Activated effector memory CD4-positive, alpha-beta T cell treated with Interleukin-2 at 50 U/mL for 16 hours (primary cell): ENCODE measurements at places on chromosomes 12 and 14.

DNA sequence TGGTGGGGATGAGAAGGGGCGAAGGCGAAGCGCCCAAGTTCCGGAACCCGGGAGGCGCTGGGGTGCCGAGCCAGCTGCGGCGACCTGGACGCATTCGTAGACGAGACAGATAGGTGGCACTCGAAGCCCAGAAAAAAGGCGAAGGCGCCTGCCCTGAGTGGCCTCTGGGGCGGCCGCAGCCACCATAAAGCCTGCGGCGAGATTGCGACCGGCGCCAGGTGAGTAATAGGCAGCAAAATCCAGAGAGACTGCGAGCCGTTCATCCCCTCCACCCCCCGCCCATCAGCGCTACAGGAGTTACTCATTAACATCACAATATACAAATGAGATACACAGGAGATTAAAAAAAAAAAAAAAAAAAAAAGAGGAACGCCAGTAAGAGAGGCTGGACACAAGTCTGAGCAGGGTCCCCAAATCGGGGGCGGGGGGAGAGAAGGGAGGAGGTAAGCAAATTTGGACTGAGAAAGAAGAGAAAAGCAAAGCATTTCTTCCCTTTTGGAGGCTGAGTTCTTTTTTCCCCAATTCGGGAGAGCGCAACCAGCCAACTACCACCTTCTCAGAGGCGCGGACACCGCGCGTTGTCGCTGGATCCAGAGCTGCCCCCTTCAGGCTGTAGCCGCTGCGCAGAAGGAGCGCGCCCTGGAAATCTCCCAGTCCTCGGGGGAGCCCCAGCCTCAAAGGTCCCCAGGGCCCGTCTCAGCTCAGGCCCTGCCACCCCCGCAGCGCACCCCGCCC lies 15.7 kb downstream of the TBX3 start:
- no peak for DNase-seq

DNA sequence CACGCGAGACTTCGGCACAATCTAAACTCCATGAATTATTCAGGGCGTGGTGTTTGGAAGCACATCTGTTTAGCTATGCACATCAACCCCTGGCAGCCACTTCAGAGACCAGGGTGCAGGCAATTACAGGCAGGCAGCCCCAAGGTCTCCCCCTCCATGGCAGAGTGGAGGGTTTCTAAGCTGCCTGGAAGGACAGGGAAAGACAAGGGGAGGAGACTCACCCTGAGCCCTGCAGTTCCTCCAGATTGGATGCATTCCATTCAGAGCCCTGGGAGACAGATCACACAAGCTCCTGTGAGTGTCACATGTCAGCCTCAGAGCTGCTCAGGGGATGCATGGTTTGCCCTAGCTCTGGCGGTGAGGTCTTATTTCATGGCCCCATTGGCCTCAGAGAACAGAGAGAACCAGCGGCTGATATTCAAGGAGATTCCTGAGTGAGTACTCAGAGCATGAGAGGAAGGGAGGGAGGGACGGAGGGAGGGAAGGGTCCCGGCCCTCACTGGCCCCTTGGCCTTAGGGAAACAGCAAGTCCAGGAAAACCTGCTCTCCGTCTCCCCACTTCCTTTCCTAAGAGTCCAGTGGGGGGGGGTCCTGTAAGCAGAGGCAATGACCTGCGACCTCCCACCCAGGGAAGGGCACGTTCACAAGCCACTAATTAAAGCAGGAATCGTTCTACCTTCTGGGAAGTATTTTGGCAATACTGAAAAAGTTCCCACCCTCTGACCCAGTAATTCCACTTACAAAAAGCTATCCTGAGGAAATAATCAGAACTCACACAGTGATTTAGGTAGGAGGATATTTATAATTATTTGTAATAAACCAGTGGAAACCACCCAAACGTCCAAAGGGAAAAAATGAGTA lies 55.1 kb downstream of the SSH1 start:
- DNase-seq: no peak

DNA sequence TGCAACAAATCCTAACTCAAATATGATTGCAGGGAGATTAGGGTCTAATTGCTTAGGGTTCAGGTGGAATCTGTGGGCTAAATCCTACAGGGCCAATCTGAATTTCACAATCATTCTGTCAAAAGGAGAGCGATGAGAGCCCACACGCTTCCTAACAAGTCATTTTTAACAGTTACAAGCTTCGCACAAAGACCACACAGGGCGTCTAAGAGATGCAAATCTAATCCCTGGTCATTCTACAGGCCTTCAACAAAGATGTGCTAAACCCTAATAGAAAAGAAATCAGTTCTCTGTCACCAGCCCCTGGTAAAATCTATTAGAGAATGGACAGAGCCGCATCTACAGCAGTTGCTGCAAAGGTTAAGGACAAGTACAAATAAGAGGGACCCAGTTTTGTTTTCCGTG lies 15.3 kb downstream of the NKX2-1 start:
- no peak for DNase-seq

- DNase-seq: no peak
These were observed 1.9 kb upstream of the KLHDC1 start for GRCh38 chr14:49691031-49691430.

DNA sequence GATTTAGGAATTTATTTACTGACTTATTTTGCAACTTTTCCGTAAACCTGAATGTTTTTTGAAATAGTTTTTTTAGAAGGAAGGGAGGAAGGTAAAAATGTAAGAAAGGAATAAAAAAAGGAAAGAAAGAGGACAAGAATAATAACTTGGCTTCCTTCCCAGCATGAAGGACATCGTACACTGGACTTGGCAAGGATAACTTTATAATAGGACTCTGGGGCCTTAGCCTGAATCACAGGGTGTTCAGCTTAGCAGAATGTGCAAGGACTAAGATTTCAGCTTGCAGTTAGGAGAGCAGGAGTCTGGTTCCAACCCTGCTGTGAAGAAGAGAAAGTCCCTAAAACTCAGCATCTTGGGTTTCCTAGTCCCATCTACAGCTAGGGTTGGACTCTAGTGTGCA lies 1053.3 kb downstream of the VRK1 start:
- no peak for DNase-seq

- DNase-seq: no peak
These were observed 27.6 kb upstream of the C14orf132 start for GRCh38 chr14:96011607-96012006.

DNA sequence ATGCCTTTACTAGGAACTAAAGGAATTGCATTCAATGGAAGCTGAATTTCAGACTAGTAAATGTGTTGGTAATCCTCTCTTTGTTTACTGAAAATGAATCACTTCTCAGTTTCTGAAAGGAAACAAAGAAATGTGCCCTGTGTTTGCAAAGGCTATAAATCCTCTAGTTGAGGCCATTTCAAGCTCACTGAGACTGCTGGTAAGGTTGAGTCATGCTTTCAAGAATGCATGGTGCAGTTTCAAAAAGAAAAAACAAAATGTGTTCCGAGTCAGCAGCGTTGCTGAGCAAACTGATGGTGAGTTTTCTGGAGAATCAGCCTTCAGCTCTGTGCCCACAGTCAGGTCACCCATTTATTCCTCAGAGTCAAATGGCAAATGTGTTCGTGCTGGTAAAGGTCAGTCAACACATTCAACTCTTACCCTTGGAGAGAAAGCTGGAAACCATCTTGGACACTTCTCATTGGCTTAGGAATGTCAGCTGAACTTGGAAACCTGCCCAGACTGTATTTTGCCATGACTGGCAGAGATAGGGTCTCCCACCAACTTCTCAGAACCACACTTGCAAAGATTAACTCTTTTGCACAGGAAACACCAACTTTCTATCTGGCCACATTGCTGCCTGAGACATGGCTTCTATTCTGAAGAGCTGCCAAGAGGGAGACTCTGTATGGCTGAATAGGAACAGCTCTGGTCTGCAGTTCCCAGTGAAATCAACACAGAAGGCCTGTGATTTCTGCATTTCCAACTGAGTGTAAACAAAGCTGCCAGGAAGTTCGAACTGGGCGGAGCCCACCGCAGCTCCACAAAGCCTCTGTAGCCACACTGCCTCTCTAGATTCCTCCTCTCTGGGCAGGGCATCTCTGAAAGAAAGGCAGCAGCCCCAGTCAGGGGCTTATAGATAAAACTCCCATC lies 484.4 kb downstream of the ATP23 start:
- no peak for DNase-seq
